ENCODE measurements at places on chromosomes 7 and 10.

DNA sequence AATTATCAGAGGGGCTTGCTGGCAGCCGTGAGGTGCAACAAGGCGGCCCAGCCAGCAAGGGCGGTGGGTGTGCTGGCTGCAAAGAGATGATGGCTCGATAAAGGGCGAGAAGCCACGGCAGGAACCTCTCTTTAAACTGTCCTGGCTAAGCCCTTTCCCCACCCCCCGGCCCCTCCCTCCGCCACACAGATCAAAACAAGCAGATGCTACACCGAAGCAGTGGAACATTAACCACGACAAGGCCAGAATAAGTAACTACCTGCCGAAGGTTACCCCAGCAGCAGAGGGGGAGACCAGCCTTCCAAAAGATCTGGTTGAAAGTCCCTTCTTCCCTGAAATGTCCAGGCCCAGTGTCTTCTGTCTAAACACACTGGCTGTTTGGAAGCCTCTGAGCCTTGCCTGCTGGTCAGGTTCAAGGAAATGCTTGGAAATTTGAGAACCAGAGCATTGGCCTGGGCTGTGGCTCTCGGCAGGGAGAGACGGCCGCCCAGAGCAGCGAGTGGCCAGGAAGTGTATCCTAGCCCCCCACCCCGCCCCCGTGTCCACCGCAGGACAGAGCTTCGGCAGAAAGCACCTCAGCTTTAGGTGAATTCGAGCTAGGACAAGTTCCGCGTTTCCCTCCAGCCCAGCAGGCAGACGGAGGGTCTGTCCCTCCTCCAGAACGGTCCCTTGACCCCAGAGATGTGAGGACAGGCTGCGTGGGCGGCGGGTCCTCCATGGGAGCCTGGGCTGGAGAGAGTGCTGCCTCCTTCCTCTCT, 2.1 kb downstream of the FAM20C start:
- DNase-seq, result no peak

DNA sequence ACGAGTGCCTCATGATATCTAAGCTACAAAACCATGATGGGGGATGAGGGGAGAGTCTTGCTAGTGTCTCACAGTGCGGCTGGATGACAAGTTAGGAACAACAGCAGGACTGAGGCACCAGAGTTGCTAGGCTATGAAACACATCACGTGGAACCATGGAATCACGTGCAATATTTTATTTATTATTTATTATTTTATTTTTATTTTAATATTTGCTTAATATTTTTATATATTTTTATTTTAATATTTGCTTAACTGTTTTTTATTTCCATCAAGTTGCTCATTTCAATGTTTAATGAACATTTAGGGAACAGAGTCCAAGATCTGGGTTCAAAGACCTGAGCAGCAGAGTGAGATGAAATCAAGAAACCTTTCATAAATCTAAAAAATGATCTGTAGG, 614.6 kb downstream of the CNTNAP2 start:
- no peak for DNase-seq

DNA sequence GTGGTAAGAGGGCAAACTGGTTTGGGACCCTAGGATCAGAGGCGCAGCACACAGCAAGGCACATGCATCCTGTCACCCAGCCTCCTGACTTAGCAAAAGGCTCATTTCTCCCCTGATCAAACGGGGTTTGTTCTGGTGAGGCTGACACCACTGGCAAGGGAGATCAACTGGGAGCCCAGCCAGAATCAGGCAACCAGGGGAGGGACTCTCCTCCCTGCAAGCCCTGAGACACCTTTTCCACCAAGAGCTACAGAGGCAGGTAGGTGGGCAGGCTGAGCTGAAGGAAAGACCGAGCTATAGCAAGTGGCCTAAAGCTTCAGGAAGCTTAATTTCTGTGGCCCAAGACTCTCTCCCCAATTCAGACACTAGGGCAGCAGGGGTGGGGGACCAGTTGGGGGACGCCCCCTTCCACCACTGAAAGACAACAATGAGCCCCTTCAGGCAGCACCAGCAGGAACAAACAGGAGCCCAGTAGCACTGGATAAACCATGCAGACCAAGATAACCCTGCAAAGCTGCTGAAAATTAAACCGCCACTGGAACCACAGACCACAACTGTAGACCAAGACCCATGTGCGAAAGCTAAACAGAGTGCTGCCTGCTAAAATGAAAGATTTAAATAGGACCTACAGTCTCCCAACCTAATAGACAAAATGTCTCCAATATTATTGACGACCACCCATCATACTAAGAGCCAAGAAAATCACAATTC, 27.1 kb upstream of the SAR1A start:
- no peak for DNase-seq

- peak; percentile 74 for DNase-seq
Observed at GRCh38 chr7:100887516-100888290, 1.8 kb downstream of the UFSP1 start.

DNA sequence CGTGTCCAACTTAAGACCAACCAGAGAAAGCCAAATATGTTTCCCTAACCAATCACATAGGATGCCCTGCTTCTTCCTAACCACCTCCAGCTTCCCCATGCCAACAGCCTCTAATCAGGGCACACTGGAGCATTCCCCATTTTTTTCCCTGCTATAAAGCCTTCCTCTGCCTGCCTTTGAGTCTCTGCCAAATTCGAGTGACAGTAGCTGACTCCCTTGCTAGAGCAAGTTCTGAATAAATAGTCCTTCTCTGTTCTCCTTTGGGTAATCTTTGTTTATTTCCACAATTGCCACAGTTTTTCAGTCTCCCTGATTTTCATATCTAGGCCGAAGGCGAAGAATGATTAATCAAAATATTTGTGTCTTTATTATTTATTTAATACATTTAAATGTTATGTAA, 96.7 kb downstream of the ANLN start:
- no peak for DNase-seq

DNA sequence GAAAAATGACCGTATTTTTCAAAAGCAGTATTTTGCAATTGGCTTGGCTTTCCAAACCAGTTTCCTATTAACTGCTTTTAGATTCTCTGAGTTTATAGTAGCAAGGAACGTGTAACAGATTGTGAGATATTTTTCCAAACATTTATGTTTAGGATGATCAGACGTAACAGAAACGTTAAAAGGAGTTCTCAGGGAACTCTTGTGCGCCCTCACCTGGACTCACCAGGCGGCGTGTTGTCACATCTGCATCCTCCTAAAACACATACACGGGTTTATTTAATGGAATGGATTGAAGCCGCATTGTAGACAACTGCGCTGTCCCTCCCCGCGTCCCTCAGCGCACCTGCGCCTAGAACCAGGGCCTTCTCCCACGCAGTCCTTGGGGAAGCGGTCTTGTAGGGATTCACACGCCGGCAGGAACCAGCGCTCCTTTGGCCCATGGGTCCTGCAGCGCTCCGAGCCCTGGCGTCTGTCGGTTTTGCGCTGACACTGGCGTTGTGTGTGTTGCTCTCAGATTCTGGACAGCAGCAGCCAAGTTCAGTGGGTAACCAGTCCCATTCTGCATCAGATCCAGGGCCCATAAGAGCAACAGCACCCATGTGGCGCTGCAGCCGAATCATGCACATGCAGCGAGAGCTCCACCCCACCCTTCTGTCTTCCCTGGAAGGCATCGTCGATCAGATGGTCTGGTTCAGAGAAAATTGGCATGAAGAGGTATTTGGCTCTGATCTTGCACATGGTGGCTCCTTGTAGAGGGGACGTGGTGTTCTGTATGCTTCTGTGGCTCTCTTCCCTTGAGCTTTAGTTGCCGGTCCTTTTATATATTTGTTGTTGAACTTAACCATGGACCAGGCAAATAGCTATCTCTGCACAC, 114.9 kb downstream of the TRRAP start:
- no peak for DNase-seq

DNA sequence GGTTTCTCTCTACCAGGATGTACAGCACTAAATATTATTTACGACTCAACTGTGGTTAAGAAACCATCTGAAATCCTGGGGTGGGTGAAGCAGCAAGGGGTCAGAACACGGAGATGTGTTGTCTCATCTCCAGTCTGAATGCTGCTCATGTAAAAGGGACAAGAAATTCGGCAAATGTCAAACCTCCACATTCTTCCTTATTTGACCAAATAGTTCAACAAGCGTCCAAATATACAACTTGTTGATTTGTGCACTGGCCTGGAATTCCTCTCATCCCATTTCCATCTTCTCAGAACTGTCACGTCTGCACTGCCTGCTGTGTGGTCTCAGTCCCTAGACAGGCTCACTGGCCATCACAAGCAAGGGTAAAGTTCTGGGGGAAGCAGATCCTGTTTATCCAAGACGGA, 520.0 kb downstream of the PARD3 start:
- no peak for DNase-seq

GRCh38 chr7:8134089-8134733, 127.8 kb downstream of the ICA1 start:
- no peak for DNase-seq

DNA sequence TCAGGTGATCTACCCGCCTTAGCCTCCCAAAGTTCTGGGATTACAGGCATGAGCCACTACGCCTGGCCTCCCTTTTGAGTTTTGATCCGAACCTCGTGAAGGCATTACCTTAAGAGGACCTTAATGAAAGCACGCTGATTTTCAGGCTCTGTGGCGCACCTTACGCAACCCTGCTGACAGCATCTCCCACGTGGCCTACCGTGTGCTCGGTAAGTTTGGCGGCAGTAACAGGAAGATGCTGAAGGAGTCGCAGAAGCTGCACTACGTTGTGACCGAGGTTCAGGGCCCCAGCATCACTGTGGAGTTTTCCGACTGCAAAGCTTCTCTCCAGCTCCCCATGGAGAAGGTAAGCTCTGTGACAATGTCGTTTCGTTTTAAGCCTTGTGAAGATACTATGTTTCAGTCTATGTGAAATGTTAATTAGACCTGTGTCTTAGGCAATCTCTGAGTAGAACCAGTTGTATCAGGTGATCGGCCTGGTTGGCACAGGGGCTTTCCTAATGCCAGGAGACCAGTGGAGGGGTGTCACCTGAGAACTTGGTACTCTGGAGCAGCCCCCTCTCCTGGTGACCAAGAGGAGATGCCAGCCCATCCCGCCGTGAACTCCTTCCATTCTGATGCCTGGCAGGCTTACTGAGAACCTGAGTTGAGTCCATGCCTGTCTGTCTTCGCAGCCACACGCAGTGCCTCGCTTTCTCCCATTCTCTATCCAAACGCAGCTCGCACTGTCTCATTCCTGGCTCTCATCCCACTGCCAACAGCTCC, 43.5 kb downstream of the TRRAP start:
- no peak for DNase-seq

DNA sequence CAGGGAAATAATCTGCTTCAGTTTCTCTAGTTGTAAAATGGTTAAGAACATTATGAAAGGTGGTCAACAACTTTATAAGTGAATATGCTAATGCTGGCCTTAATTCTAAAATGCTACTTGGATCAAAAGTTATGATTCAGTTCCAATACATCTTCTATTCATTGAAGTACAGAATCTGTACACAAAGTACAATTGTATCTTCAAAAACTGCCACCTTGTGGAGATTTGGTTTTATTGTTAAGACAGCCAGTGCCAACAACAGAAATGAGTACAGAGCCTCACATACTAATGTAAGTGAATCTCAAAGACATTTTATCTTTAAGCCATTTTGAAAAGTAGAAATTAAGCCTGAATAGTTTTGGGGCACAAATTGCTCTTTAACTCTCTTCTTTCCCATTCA, 194.0 kb downstream of the CFTR start:
- no peak for DNase-seq

- DNase-seq, result no peak
Observed at GRCh38 chr7:54141576-54141975, 400.6 kb upstream of the VSTM2A start.

- DNase-seq, result no peak
Observed at GRCh38 chr7:105024734-105025133, 10.7 kb downstream of the KMT2E start.

GRCh38 chr7:19249281-19249680, 104.1 kb upstream of the FERD3L start:
- no peak for DNase-seq

DNA sequence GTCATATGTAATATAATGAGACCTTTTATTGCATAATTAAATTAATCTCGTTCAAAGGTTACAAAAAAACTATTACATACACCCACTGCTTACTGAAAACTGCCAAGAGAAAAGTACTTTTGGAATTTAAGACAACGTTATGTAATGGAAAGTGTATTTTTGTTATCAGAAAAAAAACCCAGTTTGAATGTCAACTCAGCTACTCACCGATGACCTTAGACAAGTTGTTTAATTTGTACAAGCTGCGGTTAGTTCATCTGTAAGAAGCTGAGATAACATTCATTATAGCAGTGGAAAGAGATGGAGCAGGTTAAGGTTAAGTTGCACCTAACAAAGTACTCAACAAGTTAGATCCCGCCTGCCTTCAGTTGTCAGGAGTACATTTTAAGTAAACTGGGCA, 1.1 kb downstream of the PSMA2 start:
- no peak for DNase-seq

GRCh38 chr7:87345166-87345927, at the start of gene CROT:
TSS of gene CROT (plus strand) at chr7:87345664. CDS start at chr7:87349069, 3,405 bp downstream.
- DNase-seq, result peak; percentile 78

- DNase-seq, result no peak
Observed at GRCh38 chr7:40059057-40059456, 75.4 kb downstream of the MPLKIP start.

GRCh38 chr7:16747102-16747501, 6.5 kb upstream of the TSPAN13 start:
- DNase-seq, result no peak

DNA sequence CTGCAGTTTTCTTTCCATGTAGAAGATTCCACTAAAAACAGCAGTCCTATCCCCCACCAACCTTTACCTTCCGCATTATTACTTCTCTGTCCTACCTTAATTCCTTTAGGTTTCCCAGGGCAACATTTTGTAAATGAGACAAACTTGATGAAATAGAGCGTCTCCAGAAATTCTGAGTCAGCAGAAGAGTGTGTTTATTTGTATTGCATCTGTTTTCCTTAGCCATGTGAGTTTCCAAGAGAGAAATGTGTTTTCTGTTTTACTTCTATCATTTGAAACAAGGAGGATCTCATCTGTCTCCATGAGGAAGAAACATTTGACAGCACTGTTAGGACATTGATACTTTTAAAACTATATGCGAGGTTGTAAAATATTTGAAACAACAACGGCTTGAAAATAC, 244.2 kb upstream of the PLXDC2 start:
- no peak for DNase-seq

DNA sequence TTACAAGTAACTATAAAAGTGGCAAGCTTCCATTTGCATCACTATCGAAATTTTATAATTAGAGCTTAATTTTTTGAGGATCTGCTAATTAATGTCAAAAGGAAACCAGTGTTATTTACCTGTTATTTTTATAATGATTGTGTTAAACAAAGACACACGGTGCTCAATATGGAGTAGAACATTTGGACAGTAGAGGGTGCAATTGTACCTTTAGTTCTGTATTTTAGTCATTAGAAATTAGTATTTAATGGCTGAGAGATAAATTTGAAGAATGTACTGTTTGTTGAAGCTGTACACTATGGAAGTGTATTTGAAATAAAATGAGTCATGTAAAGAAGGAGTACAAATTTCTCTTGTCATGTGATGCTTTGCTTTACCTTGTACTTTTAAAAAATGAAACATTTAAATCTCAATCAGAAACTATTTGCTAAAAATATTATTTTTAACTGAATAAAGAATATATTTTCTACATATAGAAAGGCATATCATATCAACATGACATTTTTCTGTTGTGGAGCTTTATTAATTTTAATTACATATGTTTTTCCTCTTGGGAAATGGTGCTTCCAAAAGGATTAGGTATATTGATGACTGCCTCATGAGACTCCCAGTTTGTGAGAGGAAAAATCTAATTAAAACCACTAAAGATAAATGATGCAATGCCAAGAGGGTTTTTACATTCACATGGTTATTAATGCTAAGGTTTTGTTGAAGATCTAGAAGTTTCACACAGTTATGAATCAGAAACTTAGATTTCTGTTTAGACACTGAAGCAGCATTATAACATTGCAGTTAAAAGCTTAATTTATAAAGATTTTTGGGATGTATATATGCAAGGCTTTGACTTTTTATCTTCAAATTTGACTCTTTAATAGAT, 10.4 kb upstream of the PRKG1 start:
- DNase-seq, result no peak

Measured in CD14-positive monocyte (primary cell).